M059J (cell line): ENCODE measurements at places on chromosomes 1 and 21.

- peak; percentile 94 for DNase-seq
Observed at GRCh38 chr1:208431721-208432120, 187.5 kb upstream of the PLXNA2 start.

DNA sequence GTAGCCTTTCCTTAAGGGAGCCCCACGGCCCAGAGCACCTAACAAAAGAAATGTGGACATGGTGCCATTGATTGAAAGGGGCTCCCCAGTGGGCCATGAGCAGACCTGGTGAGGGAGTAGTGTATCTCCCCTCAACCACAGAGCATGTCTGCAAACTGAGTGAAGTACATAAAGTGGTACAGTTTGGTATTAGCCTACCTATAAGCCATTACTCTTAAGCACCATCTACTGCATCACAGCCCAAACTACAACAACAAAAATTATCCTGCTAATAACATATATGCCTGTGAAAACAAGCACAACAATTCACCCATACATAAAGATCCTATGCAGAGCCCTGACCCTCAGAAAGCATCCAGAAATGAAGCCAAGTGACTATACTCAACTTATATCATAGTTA is 407.8 kb downstream of the PTPRC start:
- DNase-seq: no peak

DNA sequence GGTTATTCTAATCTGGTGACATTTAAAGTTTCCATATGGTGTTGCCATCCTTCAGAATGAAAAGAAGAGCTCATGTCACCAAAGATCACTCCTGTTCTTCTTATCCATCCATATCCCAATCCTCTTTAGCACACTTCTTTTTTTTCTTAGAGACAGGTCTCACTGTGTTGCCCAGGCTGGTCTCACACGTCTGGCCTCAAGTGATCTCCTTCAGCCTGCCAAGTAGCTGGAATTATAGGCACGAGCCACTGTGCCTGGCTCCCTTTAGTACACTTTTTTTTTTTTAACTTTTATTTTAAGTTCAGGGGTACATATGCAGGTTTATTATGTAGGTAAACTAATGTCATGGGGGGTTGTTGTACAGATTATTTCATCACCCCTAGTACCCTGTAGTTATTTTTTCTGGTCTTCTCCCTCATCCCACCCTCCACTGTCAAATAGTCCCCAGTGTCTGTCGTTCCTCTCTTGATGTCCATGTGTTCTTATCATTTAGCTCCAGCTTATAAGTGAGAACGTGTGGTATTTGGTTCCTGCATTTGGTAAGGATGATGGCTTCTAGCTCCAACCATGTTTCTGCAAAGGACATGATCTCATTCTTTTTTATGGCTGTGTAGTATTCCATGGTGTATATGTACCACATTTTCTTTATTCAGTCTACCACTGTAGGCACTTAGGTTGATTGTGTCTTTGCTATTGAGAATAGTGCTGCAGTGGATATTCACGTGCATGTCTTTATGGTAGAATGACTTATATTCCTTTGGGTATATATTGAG is 40.6 kb downstream of the CTTNBP2NL start:
- no peak for DNase-seq

DNA sequence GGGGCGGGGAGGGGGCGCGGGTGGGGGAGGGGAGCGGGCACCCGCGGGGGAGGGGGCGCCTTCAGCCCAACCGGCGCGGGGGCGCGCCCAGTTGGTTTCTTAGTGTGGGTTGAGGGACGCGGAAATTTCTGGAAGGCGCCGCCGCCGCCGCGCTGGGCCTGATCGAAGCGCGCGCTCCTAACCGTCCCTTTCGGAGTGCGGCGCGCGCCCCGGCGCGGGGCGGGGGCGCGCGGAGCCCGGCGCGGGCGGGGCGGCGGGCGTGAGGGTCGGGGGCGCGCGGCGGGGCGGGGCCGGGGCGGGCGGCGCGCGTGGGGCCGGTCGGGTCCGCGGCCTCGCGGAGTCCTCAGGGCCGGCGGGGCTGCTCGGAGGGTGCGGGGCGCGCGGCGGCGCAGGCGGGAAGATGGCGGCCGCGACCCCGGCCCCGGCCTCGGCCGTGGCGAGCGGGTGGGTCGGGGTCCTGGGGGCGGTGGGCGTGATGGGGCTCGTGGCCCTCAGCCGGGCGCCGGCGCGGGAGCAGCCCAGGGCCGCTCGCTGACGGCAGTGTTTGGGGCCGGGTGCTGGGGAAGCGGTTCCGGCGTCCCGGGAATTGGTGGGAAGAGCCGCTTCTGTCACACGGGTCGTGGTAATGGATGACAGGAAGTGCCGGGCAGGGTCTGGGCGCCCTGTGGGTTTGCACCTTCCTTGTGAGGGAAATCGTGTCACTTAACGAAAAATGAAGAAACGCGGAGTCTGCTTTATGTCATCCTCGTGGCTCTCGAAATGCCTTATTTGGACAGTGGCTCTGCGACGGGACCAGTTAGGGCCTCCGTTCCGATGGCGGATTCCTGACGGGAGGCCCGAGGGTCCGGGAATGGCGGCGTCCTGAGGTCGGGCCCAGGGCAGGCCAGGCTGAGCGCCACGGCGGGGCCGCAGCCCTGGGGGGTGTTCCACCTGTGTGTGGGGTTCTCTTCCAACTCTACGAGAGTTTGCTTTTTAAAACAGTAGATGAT is 764 bp downstream of the PKNOX1 start:
- DNase-seq: peak; percentile 67

DNA sequence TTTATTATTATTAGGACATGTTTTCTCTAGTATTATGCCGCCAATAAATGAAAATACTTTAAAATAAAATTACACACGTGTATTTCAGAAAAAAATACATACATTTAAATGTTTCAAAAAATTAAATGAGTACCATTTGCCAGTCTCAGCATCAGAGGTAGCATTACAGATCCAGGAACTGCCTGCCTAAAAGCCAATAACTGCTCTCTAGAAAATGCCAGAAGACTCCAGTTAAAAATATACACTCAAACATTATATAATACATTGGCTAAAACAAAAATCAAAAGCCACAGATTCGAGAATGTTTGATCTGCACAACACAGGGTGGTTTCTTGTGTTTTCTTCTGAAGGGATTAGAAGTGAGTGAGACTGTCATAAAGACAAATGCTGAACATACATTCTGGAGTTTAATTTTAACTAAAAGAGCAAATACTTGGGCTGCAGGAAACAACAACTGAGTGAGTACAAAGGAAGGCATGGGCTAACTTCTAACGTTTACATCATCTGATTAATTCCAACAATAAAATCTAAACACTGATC is 105.5 kb downstream of the RERE start:
- no peak for DNase-seq

DNA sequence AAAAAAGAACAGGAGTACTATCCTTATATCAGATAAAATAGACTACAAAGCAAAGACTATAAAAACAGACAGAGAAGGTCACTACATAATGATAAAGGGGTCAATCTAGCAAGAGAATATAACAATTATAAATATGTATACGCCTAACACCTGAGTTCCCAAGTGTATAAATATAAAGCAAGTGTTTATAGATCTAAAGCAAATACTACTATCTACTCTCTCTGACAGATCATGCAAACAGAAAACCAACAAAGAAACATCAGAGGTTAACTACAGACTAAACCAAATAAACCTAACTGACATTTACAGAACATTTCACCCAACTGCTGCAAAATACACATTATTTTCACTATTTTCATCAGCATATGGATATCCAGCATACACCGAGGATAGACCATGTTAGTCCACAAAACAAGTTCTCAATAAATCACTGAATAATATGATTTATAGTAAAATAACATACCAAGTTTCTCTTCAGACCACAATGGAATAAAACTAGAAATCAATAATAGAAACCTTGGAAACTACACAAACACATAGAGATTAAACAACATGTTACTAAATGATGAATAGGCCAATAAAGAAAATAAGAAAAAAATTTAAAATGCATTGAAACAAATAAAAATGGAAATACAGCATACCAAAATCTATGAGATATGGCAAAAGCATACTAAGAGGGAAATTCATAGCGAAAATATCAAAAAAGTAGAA is 22.7 kb downstream of the UCHL5 start:
- no peak for DNase-seq

DNA sequence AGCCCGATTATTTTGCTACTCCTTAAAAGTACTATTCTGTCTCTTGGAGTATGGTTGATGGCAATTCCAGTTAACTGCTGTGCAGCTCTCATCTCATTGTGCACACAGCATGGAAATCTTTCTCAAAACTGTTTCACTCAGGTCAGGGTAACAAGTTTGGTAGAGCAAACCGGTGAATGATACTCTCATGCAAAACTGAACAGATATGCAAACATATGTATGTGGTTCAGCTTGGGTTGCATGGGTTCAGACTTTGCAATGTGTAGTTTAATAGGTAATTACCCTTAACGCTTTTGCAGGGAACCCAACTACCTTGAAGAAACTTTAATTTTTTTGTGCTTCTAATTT is 2.2 kb downstream of the GADD45A start:
- no peak for DNase-seq

DNA sequence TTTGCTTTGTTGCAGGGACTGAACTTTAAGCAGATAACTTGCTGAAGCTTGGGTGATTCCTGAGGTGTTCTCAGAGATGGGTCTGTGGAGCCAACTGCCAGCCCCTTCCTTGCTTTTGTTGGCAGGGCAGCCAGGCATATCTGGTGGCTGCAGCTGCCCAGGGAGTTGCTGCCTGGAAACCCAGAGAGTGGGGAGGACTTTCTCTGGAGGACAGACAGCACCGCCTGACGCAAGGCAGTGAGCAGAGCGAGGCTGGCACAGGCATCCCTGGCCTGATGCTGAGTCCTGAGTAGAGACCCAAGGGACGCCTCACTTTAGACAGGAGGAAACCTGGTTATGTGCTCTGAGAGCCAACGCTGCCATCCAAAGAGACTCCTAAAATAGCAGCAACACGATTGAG is 9.8 kb upstream of the OLFML2B start:
- no peak for DNase-seq

DNA sequence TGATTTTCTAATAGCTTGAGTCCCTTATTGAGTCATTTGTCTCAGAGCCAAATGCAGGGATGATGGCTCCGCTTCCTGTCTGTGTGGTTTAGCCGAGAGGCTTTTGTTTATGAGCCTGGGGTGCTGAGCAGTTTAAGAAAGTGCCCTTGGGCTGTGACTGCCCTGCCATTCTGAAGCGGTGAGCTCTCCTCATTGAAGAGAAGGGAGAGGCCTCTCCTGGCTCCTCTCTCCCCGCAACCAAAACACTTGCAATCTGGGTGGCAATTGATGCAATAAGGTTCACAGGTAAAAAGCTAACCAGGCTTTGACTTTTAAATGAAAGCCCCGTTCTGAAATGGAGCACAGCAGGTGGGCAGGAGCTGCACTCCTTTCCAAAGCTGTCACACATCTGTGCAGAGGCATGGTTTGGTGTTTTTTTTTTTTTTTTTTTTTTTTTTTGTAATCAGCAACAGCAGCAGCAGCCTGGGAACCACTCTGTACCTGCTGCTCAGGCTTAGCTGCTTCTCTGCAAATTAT is 403.7 kb downstream of the SIPA1L2 start:
- peak; percentile 98 for DNase-seq

- no peak for DNase-seq
Observed at GRCh38 chr1:75764057-75764655, 21.9 kb upstream of the RABGGTB start.

DNA sequence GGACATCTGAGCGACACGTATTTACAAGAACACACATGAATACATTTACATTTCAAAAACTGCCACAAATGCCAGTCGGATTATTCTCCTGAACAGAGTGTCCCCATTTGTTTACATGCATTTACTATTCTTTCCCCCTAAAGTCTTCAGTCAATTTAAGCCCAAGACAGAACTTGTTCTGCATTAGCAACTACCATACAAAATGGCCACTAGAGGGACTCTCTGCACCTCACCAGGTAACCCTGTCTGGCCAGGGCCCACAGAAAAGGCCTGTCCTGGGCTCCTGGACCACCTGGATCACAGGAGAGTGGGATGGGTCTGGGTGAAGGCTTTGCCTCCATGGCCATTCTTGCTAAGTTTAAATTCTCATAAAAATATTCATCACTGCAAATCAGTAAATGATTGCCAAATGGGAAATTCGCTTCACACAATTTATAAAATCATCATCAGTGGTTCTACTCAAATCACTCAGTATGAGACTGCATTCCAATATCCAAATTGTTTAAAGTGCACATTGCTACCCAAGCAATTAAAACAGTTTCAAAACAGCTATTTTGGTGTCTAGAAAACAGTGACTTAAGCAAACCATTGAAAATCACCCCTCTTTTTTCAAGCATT is 12.5 kb upstream of the GUCA2A start:
- peak; percentile 62 for DNase-seq

DNA sequence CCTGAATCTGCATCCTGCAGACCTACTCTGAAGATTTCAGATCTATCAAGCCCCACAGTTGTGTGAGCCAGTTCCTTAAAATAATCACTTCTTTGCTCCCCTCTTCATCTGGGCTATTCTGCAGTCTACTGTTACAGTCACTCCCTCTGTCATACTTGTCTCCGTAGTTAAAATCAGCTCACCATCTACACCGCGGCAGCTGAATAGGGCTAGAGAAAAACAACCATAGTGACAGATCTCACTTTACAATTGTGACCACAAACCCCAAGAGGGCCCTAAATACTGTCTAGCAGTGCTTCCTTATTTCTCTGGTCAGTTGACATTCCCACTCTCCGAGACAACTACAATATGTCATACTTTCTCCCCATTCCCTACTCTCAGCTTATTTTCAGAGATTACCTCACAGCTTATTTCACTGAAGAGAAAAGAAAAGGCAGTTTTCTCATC is 12.9 kb downstream of the DESI2 start:
- peak; percentile 28 for DNase-seq

GRCh38 chr1:47209725-47210325 is 20.0 kb upstream of the PDZK1IP1 start:
- peak; percentile 35 for DNase-seq

- DNase-seq: peak; percentile 22
Observed at GRCh38 chr1:112359961-112360767, 35.9 kb upstream of the CTTNBP2NL start.

GRCh38 chr1:157968946-157969345 is 24.5 kb upstream of the KIRREL1 start:
- DNase-seq: peak; percentile 90

GRCh38 chr1:58874342-58874741 is 90.5 kb upstream of the JUN start:
- no peak for DNase-seq

GRCh38 chr1:212595229-212595628 is 13.3 kb upstream of the ATF3 start:
- DNase-seq: no peak

- DNase-seq: no peak
Observed at GRCh38 chr1:230788561-230789275, 41.5 kb downstream of the CAPN9 start.

DNA sequence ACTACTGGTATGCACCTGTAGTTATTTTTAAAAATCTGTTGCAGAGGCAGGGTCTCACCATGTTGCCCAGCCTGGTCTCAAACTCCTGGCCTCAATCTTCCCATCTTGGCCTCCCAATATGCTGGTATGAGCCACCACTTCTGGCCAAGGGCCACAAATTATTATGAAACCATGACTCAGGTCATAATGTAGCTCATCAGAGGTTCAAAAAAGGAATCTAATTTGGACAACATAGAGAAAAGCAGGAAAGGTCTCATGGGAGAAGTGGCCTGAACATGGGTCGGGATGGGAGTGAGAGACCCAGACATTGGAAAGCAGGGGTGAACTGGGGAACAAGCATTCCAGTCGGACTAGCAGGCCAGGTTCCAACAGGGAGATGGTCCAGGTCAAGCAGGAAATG is 45.2 kb upstream of the C1orf198 start:
- peak; percentile 16 for DNase-seq

- peak; percentile 42 for DNase-seq
Observed at GRCh38 chr1:230085178-230085515, 18.1 kb downstream of the GALNT2 start.

GRCh38 chr1:227744668-227745067 is 9.4 kb downstream of the SNAP47 start:
- no peak for DNase-seq
